IPS DF 19.7 (cell line): ENCODE measurements at places on chromosomes 1 and 21.

DNA sequence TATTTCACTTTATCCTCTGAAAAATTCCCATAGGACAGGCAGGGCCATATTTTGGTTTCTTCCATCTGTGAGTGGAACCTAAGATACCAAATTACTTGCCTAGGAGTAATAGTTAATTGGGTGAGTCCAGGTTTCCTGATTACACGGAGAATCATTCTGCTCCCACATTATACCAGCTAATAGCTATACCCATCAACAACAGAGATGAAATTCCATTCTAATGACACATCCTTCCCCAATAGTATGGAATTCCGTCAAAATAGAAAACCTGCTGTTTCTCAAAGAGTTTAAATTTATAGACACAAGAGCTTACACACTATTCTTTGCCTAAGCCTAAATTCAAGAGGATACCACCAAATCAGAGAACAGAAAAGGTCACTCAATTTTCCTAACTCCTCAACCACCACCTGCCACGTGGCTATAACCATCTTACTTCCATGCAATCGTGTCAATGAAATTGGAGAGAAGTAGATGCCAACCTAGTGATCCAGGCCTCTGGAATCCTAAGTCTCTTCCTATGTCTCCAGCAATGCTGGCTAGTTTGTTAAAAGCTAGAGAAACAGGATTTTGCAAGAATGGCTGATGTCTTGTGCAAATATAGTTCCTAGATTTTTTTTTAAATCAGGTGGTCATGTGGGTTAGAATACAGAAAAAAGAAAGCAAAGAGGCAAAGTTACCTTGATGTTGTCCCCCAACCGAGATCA is 6.2 kb downstream of the PPT1 start:
- DNase-seq = no peak

DNA sequence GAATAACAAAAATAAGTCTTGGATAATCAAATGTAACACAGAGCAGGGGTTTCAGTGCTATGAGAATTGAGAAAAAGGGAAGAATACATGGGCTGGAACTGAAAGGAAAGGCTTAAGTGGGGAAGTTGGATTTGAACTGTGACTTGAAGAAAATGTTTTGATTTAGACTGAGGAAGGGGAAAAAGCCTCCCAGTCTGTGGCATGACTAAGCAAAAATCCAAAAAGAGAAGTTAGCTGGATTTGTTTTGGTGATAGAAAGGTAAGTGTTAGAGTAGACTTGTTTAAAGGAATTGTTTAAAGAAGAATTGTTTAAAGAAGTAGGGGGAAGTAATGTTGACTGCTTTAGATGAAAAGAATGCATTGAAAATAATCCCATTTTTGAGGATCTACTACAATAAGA is 46.0 kb downstream of the KCNK2 start:
- no peak for DNase-seq

DNA sequence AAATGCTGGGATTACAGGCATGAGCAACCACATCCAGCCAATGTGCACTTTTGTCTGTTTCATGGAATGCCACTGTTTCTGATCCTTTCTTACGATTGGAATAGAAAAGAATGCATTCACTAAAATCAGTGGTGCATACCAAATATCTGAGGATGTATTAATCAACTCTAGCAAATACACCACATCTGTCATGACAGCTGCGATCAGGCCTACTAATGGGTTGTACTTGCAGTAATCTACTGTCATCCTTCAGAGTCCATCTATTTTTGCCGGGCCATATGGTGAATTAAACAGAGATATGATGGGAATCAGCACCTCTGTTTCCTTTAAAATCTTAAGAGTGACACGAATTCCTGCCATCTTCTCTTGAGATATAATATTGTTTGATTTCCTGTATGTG is 8.5 kb upstream of the USP1 start:
- no peak for DNase-seq

- DNase-seq = no peak
These were observed 486.7 kb downstream of the SMYD3 start for GRCh38 chr1:246020211-246020954.

- DNase-seq = no peak
These were observed 7.9 kb downstream of the KYAT3 start for GRCh38 chr1:88984569-88984968.

GRCh38 chr1:65176056-65176450 is 28.1 kb downstream of the AK4 start:
- DNase-seq = no peak

GRCh38 chr1:91020967-91021685 is 709 bp downstream of the ZNF644 start:
- peak; percentile 72 for DNase-seq

DNA sequence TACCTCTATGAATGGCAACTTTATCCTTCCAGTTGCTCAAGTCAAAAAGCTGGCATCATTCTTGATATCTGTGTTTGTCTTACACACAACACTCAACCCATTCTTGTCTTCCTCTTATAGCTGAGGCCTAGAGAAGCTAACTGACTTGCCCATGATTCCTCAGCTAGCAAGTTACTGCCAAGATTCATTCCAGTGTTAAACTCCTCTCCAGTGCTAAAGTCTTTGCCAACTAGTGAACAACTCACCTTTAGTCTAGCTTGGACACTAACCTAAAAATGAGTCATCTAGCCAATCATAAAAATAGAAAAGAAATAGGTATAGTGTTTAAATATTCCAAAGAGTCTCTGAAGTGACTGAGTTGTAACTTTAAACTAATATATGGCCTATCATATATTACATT is 45.6 kb upstream of the RGS2 start:
- DNase-seq = no peak

DNA sequence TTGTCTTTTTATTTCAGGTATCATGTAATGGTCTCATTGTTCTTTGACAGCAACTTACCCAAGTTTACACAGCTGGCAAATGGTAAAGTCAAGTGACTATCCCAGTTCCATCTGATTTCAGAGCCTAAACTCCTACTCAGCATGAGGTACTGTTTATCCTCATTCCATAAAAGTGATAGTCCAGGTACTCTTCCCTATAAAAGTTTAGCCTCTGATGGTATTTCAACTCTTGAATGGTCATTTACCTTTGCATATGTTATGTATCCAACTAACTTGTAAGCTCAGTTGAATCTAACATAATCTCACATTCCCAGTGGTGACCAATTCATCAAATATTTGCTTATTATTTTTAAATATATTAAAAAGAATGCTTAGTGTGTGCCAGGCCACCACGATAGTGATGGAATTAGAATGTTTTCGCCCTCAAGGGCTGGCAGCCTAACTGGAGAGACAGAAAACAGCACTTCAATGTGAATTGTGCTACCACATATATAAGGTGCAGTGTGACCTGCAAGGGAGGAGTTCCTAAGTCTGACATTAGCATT is 307.1 kb downstream of the CTH start:
- no peak for DNase-seq

DNA sequence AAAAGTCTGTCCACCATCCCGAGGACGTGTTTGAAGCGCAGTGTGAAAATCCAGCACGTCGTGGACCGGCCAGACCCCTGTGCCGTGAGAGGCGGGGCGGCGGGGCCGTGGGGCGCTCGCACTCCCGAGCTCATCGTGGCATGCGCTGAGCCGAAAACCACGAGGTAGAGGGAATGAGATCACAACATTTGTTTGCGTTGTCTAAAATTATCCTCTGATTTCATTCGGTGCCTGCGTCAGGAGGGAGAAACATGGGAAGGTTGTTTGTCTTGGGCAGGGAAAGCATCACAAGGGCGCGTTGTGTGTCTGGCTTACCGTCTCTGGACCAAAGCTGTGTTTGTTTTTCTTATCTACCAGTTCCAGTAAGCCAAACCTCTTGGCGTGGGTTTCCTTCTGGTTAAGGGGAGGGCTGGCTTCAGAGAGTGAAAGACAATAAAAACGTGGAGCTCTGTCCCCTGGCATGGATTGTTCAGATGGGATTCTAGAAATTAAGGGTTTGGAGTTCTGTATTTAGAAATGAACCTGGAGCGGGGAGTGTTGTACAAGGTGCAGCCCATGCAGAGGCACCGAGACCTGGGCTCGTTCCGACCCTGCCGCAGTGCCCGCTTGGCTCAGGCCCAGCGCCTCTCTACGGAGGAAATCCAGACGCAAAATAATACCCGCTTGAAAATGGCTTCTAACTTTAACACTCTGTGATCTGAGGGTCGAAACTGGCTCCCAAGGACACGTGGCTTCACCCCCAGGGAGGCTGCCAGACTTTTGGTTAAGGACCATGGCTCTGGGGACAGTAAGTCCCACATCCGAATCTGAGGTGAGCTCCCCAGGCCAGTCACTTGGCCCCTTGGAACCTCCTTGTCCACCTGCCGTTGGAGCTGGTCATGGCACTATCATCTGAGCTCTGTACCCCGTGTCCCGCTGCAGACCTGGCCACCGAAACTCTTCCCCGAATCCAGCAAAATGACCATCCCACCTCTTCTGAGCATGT is 68.7 kb upstream of the FAM3B start:
- no peak for DNase-seq

DNA sequence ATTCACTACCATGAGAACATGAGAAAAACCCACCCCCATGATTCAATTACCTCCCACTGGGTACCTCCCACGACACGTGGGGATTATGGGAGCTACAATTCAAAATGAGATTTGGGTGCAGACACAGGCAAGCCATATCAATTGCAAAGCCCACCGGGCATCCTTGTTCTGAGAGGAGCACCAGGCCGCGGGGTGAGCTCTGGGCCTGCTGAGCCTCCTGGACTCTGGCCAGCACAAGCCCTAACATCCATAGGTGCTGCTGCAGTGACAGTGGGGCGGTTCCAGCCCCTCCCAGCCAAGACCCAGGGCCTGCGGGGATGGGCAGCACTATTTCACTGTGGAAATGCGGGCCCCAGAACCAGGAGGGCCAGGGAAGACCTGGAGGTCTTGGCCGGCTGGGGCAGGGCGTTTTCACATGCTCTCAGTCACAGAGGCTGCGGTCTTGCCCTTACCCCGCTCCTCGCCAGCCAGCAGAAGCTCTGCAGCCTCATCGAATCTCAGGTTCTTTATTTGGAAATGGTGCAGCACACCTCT is 103.8 kb downstream of the PCBP3 start:
- DNase-seq = no peak

DNA sequence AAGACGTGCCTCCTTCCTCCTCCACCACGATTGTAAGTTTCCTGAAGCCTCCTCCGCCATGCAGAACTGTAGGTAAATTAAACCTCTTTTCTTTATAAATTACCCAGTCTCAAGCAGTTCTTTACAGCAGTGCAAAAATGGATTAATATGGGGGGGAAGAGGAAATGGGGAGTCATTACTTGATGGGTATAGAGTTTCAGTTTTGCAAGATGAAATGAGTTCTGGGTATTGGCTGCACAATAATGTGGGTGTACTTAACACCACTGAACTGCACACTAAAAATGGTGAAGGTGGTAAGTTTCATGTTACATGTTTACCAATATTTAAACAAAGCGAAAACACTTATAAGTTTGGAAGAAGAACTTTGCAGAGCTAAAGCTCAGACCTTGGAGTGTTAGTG is 24.3 kb upstream of the DISP1 start:
- DNase-seq = no peak

GRCh38 chr21:33834801-33835500 is 80.7 kb downstream of the ATP5PO start:
- DNase-seq = no peak

DNA sequence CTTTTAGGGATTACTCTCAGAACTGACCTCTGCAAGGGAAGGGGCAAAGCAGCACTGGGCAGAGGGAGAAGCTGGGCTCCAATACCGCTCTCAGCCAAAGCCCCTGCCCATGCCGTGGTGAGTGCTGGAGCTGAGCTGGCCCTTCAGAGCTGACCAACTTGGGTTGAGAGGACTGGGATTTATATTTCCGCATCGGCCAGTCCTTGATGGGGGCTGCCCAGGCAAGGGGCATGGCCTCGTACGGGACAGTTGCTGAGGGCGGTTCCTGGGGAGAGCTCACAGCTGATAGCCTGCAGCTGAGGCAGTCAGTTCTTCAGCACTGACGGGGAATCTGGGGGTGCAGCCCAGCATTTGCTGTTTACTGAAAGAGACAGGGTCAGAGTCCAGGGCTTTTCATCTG is 8.0 kb downstream of the HUNK start:
- no peak for DNase-seq

GRCh38 chr1:41704196-41704595 is 214.5 kb downstream of the HIVEP3 start:
- no peak for DNase-seq

DNA sequence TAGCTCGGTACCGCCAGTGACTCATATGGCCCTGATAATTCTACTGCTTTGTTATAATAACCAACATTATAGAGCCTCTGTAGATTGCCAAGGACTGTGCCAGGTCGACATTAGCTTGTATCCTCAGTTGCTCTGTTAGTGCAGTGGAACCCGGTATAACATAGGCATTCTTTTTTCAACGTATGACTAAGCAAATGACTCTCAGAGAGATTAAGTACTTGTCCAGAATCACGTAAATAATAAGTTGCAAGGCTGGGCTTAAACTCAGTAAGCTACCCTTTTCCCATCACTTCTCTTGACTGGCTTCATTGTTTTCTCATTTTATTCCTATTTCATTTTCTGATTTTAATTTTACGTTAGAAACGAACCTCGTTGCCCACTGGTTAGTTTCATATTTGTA is 85.1 kb downstream of the UBE4B start:
- no peak for DNase-seq

DNA sequence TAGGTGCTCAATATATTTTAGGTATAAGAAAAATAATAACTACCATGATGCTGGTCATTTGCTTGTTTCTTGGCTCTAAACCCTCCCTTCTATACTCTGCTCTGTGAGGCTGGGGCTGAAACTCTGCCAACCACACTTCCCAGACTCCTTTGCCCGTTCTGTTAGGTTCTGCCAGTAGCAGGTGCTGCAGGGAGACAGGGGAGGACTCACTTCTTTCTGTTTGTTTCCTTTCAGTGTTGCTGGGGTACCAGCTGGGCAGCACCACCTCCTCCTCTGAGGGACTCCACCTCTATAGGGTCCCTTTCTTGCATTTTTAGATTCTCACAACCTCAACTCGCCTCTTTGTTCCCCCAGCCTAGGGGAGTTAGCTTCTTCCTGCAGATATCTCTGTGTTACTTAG is 17.0 kb upstream of the SH2D2A start:
- no peak for DNase-seq

DNA sequence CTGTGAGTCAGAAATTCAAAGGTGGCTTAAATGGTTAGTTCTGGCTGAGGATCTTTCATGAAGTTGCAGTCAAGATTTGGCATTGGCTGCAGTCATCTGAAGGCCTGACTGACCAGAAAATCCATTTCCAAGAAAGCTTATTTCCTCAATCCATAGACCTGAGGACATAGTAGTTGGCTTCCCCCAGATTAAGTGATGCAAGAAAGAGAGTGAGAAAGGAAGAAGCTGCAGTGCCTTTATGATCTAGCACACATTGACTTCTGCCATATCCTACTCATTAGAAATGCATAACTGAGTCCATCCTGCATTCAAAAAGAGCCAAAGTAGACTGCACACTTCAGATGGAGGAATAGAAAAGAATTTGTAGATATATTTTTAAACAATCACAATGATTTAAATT is 222.6 kb downstream of the COL24A1 start:
- DNase-seq = no peak
